G401 (cell line): ENCODE measurements at places on chromosomes 3 and 15. TPM values are rescaled to one million over a fixed set of nuclear protein-coding genes. Genes with fewer than 3 reads are reported as not detected.

DNA sequence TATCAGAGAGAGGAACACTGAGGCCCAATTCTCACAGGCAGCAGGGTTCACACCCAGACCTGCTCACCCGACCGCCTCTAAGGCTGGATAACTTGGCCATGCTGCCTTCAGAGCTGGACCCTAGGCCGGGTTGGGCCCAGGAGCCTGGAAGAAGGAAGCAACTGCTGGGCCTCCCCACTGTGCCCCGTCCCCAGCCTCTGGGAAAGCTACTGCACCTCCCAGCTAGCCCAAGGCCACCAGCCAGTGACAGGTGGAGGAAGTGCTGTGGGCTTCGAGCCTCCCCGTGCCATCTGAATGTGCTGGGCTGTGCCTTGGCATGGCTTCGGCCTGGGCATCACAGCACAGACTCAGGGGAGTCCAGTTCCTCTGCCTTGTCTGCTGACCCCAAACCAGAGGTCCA, 62.5 kb upstream of the RPL32 start:
- DNase-seq, result no peak

DNA sequence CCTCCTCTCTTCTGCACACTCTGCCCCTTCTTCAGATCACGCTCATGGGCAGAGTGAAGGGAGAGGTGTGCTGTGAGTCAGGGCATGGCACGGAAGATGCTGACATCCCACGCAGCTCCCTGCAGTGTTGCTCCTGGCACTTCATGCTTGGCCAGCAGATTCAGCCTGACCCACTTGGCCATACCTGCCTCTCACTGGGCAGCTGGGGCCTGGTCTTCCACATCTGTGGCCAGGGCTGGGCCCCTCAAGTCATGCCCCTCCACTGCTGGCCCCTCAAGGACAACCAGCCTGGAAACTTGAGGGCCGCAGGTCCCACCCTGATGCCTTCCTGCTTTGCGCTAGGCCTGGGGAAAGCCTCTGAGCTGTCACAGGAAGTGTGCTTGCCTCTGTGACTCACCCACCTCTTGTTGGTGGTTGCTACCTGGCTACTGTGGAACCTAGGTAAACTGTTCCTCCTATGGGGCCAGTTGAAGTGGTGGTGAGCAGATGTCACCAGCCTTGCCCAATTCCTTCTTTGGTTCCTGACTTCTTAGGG, 48.7 kb downstream of the BSN start:
- peak; percentile 64 for DNase-seq

SCAANT1 gene
- total RNA-seq, result not detected in 2 replicates

DNA sequence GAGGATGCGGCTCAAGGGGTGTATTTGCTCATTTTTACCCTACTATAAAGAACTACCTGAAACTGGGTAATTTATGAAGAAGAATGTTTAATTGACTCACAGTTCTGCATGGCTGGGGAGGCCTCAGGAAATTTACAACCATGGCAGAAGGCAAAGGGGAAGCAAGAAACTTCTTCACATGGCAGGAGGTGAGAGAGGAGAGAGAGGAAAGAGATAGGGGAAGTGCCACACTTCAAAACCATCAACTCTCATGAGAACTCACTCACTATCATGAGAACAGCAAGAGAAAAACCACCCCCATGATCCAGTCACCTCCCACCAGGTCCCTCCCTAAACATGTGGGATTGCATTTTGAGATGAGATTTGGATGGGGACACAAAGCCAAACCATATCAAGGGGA, 192.7 kb downstream of the DIPK2A start:
- no peak for DNase-seq

FRMD5 gene
- total RNA-seq, result not detected in 2 replicates

LTF gene
- not detected in 2 replicates for total RNA-seq

WNT5A gene
- 16.4 and 18.4 TPM in 2 replicates for total RNA-seq

DNA sequence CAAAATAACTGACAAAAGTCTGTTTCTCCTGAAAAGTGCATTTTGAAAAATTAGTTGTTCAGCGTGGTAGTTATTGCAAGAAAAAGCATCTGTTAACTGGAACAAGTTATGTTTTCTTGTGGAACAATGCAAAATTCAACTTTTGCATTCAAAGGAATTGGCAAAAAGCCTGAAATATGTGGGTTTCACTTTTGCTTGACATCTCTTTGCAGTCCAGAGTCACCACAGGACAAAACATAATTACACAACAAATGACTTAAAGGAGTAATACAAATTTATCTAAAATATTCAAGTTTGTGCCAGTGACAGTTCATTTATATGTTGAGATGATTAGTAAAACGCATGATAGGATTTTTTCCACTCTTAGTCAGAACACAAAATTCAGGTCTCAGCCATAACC, 96.3 kb upstream of the P2RY1 start:
- no peak for DNase-seq

- no peak for DNase-seq
Observed at GRCh38 chr15:101497484-101498034, 8.1 kb upstream of the PCSK6 start.

GRCh38 chr15:90836296-90836871, 32.0 kb upstream of the FURIN start:
- no peak for DNase-seq

DNA sequence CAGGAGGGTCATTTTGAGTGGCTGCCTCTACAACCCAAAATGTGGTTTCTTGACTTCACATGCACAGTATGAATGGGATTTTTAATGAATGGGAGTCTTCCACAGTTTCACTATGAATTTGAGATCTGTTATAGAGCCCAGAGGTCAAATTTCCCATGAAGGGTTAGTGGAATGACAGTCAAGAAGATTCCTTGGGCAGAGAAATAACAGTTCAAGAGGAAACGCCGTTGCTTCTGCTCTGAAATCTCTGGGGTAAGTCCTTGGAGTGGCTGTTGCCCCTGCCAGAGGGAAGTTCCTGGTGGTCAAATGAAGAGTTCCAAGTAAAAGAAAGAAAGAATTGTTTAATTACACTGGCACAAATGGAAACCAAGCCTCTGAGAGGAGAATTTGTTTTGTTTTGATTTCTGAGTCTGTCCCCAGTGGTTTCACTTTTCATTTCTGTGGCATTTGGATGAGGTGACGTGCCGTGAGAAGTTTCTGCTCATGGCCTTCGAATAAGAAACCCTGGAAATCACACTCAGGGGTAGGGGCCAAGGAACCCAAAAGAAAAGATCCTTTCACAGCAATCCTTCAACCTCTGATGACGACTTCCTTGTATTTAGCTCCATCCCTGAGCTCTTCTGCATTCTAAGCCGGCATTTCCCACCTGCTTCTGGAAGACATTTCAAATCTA, 77.5 kb upstream of the IL12A start:
- DNase-seq, result no peak

DNA sequence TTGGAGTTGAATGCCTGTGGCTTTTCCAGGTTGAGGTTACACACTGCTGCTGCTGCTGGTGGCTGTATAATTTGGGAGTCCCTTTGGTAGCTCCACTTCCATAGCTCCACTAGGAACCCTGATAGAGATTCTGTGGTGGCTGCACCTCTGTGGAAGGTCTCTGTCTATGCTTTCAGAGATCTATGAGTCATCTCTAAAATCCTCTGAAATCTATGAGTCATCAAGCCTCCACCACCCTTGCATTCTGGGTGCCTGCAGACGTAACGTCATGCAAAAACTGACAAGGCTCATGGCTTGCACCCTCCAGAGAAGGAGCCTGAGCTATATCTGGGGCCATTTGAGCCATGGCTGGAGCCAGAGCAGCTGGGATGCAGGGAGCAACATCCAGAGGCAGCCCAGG, 1037.0 kb upstream of the CFAP20DC start:
- no peak for DNase-seq

CRYBG3 gene
- 0.17 TPM in 1 of 2 replicates, not detected in the other for total RNA-seq

CCDC13 gene
- total RNA-seq, result 1.4 and 3.3 TPM in 2 replicates

DNA sequence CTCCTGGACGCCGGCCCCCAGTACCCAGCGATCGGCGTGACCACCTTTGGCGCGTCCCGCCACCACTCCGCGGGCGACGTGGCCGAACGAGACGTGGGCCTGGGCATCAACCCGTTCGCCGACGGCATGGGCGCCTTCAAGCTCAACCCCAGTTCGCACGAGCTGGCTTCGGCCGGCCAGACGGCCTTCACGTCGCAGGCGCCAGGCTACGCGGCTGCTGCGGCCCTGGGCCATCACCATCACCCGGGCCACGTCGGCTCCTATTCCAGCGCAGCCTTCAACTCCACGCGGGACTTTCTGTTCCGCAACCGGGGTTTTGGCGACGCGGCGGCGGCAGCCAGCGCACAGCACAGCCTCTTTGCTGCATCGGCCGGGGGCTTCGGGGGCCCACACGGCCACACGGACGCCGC, 956 bp downstream of the ZIC1 start:
- DNase-seq, result no peak

CASR gene
- not detected in 2 replicates for total RNA-seq

DNA sequence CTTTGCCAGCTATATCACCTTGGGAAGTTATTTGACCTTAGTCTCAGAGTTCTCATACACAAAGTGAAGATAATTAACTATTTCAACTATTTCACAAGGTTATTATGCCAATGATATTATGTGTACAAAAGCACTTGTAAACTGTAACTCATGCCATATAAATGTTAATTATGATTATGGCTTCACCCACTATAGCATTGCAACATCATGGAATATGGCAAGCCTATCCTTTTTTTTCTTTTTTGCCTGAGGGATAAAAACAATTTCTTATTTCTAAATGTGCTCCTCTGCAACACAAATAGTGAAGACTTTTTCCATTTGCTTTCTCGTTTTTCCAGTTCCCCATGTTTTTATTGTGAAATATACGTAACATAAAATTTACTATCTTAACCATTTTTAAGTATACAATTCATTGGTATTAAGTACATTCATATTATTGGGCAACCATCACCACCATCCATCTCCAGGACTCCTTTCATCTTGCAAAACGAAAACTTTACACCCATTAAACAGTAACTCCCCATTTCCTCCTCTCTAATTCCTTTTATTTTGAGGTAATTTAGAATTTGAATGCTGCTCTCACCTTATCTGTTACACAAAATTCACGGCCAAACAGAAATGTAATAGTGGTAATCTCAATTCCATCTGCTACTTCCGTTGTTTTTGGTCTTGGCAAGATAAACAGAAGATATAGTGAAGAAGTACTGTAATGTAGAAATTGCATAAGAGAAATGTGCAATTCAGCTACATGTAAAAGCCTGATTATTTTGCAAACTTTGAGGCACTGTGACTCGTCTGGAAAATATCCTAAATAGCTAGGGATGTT, 46.3 kb downstream of the NANOGP8 start:
- DNase-seq, result no peak

BOC gene
- total RNA-seq, result not detected in 2 replicates

RBP2 gene
- total RNA-seq, result not detected in 2 replicates

- no peak for DNase-seq
Observed at GRCh38 chr3:13348661-13349396, 71.3 kb downstream of the NUP210 start.

TMEM40 gene
- total RNA-seq, result not detected in 2 replicates

LPP gene
- 6.4 and 12.6 TPM in 2 replicates for total RNA-seq

GOLGA6L9 gene
- 0.62 and 1.4 TPM in 2 replicates for total RNA-seq

- DNase-seq, result peak; percentile 98
Observed at GRCh38 chr15:76150971-76151598, 91.3 kb downstream of the TMEM266 start.

SEMA5B gene
- total RNA-seq, result 0.03 TPM in 1 of 2 replicates, not detected in the other

KLHDC8B gene
- 20.0 and 30.9 TPM in 2 replicates for total RNA-seq

GRCh38 chr3:11803977-11804892, 42.5 kb downstream of the TAMM41 start:
- DNase-seq, result peak; percentile 74

GRCh38 chr3:11556851-11557644, 86.7 kb downstream of the VGLL4 start:
- peak; percentile 34 for DNase-seq

SYNPR gene
- not detected in 2 replicates for total RNA-seq

GRCh38 chr3:54004335-54004734, 112.7 kb upstream of the SELENOK start:
- DNase-seq, result no peak

RGMA gene
- total RNA-seq, result 0.80 and 2.6 TPM in 2 replicates

SUCNR1 gene
- total RNA-seq, result 0.03 TPM in 1 of 2 replicates, not detected in the other

FOXB1 gene
- total RNA-seq, result not detected in 2 replicates

ATG3 gene
- 60.7 and 73.2 TPM in 2 replicates for total RNA-seq

GRCh38 chr3:165156757-165157420, 39.3 kb downstream of the SLITRK3 start:
- no peak for DNase-seq

GRCh38 chr15:100734586-100734985, 132.2 kb downstream of the ASB7 start:
- peak; percentile 82 for DNase-seq

- peak; percentile 10 for DNase-seq
Observed at GRCh38 chr15:37094333-37094914, 5.9 kb downstream of the MEIS2 start.

- no peak for DNase-seq
Observed at GRCh38 chr3:142972092-142972753, 8.7 kb upstream of the PAQR9 start.

- DNase-seq, result no peak
Observed at GRCh38 chr3:134477938-134478337, 7.8 kb downstream of the ANAPC13 start.

ZMAT3 gene
- 6.8 and 7.1 TPM in 2 replicates for total RNA-seq

DNA sequence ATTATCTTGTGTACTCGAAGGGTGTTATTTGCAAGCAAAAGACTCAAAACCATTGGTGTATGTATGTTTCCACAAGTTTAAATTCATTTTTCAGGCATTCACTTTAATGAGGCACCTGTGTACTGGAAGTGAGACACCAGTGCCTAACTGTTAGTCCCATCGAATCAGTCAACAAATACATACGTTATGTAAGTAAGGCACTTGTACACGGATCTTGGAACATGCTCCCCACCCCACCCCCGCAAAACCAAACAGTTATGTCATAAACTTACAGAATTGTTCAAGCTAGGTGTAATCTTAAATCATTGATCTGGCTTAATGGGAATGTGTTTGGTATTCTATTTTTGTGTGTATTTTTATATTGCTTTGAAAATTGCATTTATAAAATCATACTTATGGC, 17.1 kb downstream of the LRRC28 start:
- DNase-seq, result no peak

GRCh38 chr3:148265841-148266240, 431.9 kb upstream of the AGTR1 start:
- no peak for DNase-seq

GRCh38 chr3:79314544-79314943, 453.3 kb downstream of the ROBO1 start:
- DNase-seq, result no peak
